ENCODE measurements at places on chromosomes 12 and 14.

- no peak for DNase-seq
These were observed 1.4 kb downstream of the SERPINA11 start for GRCh38 chr14:94451091-94451771.

GRCh38 chr14:94581127-94581999 is at the start of gene SERPINA5:
Gene SERPINA5 (plus strand): TSS chr14:94581426. CDS start chr14:94587363, 5,937 bp downstream.
- DNase-seq = no peak

GRCh38 chr14:66804141-66804540 is 296.2 kb downstream of the GPHN start:
- no peak for DNase-seq

GRCh38 chr12:65881965-65882413 is 57.7 kb downstream of the HMGA2 start:
- DNase-seq = no peak

GRCh38 chr14:102949062-102949800 is 26.8 kb downstream of the AMN start:
- DNase-seq = no peak

GRCh38 chr12:12881151-12881909 is 10.0 kb upstream of the GPRC5A start:
- no peak for DNase-seq

- DNase-seq = no peak
These were observed 757 bp upstream of the PCK2 start for GRCh38 chr14:24093207-24093900.

DNA sequence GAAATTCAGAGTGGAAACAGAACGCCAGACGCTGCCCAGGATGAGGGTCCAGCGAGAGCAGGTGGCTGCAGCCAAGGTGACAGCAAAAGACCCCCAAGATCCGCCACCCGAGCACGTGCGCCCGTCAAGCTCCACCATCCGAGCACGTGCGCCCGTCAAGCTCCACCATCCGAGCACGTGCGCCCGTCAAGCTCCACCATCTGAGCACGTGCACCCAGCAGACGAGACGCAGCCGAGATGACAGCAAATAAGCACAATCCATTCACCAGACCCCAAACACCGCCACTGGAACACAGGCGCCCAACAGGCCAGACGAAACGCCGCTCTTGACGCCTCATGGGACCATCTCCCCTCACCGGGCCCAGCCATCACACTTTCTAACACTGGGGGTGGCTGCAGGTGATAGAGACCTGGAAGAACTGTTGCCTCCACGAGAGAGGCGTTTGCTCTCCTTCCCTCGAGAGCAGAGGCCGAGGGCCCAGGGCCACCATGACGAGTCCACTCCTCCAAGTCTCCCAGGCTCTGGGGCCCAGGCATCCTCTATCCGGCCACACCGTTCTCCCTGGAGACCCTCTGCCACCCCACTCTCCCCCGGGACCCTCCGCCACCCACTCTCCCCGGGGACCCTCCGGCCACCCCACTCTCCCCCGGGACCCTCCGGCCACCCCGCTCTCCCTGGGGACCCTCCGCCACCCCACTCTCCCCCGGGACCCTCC is 62.1 kb upstream of the GALNT9 start:
- DNase-seq = no peak

- DNase-seq = no peak
These were observed 203.7 kb downstream of the ETV6 start for GRCh38 chr12:11853126-11853525.

DNA sequence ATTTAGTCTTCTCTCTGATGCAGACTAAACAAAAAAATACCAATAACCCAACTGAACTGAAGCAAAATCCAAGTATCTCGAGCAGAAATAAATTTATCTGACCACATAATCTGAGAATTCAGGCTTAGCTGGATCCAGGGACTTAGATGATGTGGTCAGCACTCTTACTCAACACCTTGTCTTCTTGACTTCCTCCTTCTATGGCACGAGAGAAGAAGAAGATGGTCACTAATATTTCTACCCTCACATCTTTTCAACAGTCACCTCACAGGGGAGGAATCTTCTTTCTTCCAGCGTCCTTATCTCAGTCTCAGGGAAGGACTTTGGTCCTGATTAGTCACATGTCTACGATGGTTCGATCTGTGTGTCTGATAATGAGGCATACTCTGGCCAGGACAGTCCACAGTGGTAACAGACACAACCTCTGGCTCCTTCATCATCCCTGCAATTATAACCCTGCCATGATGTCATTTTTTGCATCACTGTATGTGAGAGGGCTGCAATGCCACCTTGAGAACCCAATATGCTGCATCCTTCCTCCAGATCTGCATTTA is 15.8 kb downstream of the RGS6 start:
- no peak for DNase-seq

- DNase-seq = no peak
These were observed 15.8 kb downstream of the DIP2B start for GRCh38 chr12:50520416-50521207.

- DNase-seq = no peak
These were observed 1.6 kb upstream of the SLC7A8 start for GRCh38 chr14:23185063-23185462.

GRCh38 chr12:81843599-81843998 is 84.4 kb upstream of the PPFIA2 start:
- no peak for DNase-seq

- DNase-seq = no peak
These were observed 815 bp upstream of the RIPK3 start for GRCh38 chr14:24340606-24341005.

DNA sequence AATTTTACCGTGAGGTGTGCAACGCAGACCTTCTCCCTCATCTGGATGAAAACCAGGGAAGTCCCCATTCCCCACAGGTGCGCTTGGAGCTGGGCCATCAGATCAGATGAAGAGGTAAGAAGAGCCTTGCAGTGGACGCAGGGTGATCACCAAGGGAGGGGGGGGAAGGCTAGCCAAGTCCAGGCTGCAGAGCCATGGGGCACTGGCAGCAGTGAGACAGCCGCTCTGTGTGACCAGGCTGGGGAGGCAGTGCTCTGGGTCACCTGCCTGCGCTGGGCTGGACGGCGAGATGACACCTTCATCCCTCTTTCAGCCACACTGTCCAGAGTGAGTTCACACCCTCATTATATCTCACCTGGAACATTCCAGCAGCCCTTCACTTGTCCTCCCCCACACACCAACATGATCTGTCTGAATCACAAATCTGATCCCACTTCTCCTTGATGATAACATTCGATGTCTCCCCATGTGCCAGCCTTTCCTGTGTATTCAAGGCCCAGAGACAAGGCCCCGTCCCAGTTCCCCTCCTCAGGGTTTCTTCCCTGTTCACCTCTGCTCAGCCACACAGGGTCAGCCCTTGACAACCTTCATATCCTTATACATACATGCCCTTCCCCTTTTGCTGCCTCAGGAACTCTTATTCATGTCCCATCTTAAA is 65.9 kb upstream of the VASH1 start:
- DNase-seq = no peak

DNA sequence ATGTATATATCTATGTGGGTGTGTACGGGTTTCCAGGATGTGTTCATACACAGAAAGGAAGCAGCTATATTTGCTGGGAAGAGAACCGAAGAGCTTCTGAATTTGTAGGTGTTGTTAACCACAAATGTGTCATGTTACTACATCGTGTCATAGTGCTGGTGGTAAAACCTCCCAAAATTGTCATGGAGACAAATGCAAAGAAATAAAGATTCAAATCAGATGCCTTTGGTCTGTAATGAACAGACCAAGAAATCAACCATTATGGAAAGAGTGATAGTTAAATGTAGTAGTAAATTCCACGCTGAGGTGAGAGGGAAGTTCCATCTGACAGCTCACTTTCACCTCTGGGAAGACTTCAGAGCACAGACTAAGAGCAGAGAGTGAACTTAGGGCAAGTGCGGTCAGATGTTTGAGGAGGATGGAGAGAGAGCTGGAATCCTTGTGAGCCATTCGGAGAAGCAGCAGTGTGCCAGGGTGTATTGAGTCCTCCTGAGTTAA is 487.5 kb downstream of the TMEM121 start:
- DNase-seq = no peak

DNA sequence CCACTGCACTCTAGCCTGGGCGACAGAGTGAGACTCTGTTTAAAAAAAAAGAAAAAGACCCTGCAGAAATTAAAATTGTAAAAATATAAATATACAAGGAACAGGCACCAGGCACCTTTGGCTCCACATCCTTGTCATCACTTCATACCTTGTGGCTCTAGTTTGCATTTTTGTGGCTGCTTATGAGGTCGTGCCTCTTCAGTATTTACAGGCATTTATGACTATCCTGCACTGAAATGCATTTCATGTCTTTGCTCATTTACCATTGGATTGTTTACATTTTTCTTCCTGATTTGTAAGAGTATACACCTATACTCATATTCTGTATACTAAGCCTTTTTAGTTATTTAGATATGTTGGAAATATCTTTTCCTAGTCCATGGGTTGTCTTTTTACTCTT is 20.1 kb downstream of the BICD1 start:
- no peak for DNase-seq

GRCh38 chr12:65308006-65308405 is 29.5 kb downstream of the MSRB3 start:
- DNase-seq = no peak

All from stimulated activated CD8-positive, alpha-beta memory T cell treated with anti-CD3 and anti-CD28 coated beads, Interleukin-15, amount 100 ng/mL, for 24 hours (primary cell).